Activated B cell treated with CpG ODN at 0.5 μM for 24 hours (primary cell): ENCODE measurements at places on chromosomes 4 and X. TPM values are rescaled to one million over a fixed set of nuclear protein-coding genes. Genes with fewer than 3 reads are reported as not detected.

DNA sequence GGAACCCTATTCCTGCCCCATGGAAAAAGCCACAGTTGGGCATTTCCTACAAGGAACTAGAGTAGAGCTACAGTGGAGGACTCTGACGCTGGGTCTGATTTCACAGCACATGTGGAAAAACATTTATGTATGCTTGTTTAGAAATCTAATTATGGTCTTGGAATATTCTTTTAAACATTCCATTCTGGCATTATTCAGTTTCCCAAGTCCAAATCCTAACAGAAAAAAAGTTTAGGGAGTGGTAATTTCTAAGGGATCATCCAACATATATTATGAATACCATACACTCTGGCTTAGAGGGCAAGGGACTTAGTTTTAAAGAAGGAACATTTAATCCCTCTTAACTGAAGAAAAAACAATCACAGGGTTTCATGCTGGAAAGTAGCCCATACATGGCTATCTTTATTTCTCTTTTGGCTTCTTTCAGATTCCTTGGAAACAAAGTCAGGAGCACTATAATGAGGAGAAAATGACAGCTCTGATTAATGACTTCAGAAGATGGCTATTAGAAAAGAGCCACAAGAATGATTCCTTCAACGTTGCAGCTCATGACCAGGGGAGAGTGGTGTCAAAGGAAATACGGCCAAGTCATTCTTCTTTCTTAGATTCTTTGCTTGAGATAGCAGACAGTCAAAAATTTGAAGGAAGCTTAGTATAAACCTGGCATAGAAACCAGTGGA lies 56.1 kb downstream of the CNGA2 start:
- H3K27ac ChIP-seq: no peak overlapping the region
- H3K4me1 ChIP-seq: no peaks in the 10 kb centered on the region
- no peak for DNase-seq
- no peak overlapping the region for H3K4me3 ChIP-seq
- no peaks in the 10 kb centered on the region for H3K36me3 ChIP-seq
- H3K27me3 ChIP-seq: no peaks in the 10 kb centered on the region

GRCh38 chr4:57220172-57220571 lies 110.0 kb upstream of the IGFBP7 start:
- no peaks in the 10 kb centered on the region for H3K4me1 ChIP-seq
- H3K27ac ChIP-seq: no peak overlapping the region
- DNase-seq: no peak
- H3K36me3 ChIP-seq: no peaks in the 10 kb centered on the region
- H3K27me3 ChIP-seq: no peaks in the 10 kb centered on the region

The MUC7 gene
- total RNA-seq: not detected in 2 replicates

DNA sequence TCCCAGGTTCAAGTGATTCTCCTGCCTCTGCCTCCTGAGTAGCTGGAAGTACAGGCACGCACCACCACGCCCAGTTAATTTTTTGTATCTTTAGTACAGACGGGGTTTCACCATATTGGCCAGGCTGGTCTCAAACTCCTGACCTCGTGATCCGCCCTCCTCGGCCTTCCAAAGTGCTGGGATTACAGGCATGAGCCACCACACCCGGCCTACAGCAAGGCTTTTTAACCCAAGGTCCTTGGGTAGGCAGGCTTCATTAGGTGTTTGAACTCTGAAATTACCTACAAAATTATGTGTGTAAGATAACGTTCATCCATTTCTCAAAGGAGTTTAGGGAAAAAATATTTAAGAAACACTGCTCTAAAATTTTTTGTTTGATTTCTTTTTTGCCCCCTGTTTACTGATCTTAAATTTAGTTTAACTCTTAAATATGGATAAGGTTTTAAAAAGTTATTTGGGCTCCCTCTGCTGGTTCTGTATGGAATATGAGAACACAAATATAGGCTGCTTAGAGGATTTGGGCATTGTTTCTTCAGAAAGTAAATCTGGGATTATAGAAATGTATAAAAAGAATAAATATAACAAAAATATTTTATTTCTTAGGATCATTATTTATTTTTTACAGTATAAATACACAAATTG lies 92.8 kb downstream of the CBR4 start:
- H3K36me3 ChIP-seq: no peaks in the 10 kb centered on the region
- no peaks in the 10 kb centered on the region for H3K27me3 ChIP-seq
- DNase-seq: no peak
- H3K4me3 ChIP-seq: no peak overlapping the region
- H3K27ac ChIP-seq: no peak overlapping the region

The EDA2R gene
- 0.15 and 0.27 TPM in 2 replicates for total RNA-seq

- H3K27me3 ChIP-seq: peaks cover 3% of the 10 kb centered on the region
- DNase-seq: no peak
- no peaks in the 10 kb centered on the region for H3K4me1 ChIP-seq
- no peaks in the 10 kb centered on the region for H3K36me3 ChIP-seq
Measured at GRCh38 chr4:72970756-72971155, 98.8 kb downstream of the COX18 start.

The TMEM154 gene
- 47.5 and 59.9 TPM in 2 replicates for total RNA-seq

The SLC16A2 gene
- total RNA-seq: not detected in 2 replicates

The CT83 gene
- total RNA-seq: not detected in 2 replicates
